ENCODE measurements at places on chromosomes 1 and 21.

DNA sequence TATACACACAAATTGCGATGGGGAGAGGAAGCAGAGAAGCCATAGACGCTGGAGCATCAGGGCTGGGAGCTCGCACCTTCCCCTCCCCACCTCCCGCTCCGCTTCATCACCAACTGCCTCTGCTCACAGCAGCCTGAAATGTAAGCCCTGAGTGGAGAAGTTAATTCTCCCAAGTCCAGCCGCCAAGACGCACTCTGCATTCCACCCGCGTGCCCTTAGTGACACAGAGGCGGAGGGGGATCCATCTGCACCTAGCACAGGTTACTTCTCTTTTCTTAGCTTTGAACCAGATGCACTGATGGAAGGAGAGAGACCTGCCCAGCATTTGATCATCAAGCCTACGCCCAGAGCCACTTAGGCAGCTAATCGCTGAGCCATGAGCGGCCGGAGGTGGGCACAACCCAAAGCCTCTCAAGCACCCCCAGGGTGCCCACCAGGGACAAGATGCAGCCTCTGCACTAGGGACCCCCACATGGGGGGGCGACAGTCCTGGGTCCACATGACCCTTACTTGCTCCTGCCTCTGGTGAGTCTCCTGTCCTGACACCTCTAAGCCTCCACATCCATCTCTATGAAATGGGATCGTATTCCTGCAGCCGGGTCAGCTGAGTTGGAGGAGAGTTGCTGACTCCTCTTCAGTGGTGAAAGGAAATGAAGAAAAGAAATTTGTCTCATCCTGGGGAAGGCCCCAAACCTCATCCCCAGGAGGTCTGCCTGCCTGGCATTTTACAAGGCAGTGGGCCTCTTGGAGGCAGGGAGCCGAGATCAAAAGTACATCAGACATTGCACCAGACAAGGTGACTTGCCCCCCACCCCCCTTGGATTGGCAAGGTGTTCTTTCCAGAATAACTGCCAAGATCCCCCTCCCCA lies 316.2 kb downstream of the MATN1 start:
- no peak for DNase-seq

- DNase-seq: no peak
These were observed 22.2 kb upstream of the HPDL start for GRCh38 chr1:45304311-45305081.

DNA sequence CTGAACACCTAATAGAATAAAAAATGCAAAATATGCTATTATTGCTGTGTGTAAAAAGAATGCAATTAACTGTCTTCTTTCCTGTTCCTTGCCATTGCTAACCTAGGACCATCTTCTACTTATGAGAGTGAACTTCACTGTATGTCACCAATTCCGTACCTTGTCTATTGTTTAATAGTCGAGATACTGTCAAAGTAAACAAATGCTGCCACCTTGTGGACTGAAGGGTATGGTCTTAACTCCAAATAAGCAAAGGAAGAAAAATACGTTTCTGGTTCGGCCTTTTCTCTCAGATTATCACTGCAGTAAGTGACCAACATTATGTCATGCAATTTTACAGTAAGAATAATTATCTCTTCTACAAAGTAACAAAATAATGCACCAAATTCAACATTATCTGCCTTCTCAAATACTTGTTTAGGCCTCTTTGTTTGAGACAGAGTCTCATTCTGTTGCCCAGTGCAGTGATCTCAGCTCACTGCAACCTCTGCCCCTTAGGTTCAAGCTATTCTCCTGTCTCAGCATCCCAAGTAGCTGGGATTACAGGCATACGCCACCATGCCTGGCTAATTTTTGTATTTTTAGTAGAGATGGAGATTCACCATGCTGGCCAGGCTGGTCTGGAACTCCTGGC lies 133.4 kb downstream of the COP1 start:
- DNase-seq: peak; percentile 78

DNA sequence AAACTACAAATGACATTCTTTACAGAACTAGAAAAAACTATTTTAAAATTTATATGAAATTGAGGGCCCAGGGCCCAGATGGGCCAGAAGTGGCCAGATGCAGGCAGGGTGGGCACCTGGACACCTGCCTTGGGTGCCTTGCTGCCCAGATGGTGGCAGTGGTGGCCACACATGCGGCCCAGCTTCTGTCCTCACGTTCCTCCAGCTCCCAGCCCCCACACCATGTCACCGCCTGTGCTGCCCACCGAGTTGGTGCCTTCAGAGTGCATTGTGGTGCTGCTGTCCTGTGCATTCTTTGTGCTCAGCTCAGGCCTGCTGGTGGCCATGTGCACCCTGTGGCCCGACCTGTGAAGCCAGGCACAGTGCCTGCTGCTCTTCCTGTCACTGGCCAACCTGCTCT lies 216.8 kb upstream of the CXADR start:
- DNase-seq: no peak

- peak; percentile 72 for DNase-seq
These were observed 27.7 kb downstream of the CR1L start for GRCh38 chr1:207672522-207673130.

GRCh38 chr1:220841293-220841692 lies 38.0 kb upstream of the HLX start:
- DNase-seq: no peak

DNA sequence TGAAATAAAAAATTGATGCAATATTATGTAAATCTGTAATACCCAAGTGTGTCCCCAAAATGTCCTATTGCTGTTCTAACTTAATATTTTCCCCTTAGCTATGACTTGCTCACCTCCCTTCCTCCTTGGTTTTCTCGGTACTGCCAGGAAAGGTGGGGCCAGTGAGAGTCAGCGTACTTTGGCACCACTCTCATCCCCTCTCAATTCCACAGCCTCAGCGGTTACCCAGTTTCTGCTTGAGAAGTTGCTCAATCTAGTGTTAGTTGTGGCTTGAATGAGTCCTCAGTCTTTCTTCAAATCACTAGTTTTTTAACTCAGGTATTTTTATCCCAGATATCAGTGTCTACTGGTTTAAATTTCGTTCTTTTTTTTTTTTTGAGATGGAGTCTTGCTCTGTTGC lies 32.3 kb downstream of the BCAS2 start:
- no peak for DNase-seq

- no peak for DNase-seq
These were observed 156.8 kb downstream of the ZBTB18 start for GRCh38 chr1:244207935-244208244.

DNA sequence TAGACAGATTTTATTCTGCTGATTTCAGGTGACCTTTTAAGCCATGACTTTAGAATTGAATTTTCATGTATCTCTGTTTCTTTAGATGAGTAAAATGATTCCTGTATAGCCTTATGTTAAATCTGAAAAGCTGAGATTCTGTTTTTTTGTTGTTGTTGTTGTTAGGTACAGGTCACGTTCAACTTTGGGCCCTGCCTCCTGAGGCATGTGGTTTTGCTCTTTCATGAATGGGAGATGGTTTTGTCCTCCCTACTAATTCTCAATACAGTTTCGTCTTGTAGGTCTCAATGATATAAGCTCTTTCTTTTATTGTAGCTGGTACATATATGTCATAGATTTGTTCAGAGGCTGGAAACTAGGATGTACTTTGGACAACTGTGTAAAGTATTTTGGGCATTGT lies 79.6 kb downstream of the CDC14A start:
- DNase-seq: no peak

DNA sequence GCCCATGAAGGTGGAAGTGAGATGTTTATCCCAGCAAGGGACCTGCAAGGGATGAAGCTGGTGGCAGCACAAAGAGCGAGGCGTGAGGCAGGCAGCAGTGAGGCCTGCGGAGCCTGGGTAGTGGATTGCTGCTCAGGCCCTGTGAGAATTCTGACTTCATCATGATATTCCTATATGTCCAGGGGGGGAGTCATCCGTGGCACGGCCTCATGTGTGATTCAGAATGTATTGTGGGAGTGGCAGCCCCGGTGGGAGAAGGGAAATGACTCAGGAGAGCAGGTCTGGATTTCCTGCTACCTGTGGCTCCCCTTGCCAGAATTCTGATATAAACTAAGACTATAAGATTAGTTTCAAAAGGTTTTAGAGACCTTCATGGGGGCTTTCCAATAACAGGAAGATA lies 240.9 kb downstream of the CAMTA1 start:
- DNase-seq: no peak

GRCh38 chr1:21623410-21623961 lies 45.7 kb downstream of the RAP1GAP start:
- DNase-seq: peak; percentile 94

- DNase-seq: no peak
These were observed 139.1 kb upstream of the COA6 start for GRCh38 chr1:234234199-234234598.

- DNase-seq: no peak
These were observed 147.4 kb downstream of the ZNF281 start for GRCh38 chr1:200262326-200262965.

GRCh38 chr1:222240536-222241181 lies 307.2 kb downstream of the HHIPL2 start:
- no peak for DNase-seq

DNA sequence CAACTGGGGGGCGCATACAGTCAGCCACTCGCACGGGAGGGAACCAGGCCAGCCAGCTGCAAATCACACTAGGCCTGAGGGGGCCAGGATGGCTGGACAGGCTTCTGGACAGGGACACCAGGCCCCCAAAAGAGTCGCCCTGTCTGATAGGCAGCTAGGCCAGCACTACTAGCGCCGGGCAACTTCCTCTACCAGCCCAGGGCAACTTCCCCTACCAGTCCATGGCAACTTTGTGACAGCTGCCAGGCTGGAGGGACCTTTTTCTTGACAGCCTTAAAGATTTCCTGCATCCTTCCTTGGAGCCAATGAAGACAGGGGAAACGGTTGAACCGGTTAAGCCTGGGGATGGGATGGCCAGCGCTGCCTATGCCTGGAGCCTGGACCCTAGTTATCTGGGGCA lies 5.1 kb downstream of the IFFO2 start:
- no peak for DNase-seq

DNA sequence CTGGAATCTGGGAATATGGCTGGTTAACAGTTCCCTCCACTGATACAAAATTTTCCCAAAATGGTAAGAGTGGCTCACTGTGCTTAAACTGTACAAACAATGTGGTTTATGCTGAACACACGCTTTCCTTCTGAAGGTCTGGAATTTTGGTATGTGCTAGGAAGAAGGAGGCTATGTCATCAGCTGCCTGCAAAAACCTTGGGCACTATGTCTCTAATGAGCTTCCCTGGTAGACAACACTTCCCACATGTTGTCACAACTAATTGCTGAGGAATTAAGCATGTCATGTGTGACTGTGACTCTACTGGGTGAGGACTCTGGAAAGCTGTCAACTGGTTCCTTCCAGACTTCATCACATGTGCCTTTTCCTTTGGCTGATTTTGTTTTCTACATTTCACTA lies 29.2 kb downstream of the IPP start:
- no peak for DNase-seq

GRCh38 chr1:47555841-47556560 lies 118.2 kb downstream of the FOXD2 start:
- no peak for DNase-seq

GRCh38 chr1:39427374-39427773 lies 64.1 kb upstream of the BMP8A start:
- DNase-seq: no peak

DNA sequence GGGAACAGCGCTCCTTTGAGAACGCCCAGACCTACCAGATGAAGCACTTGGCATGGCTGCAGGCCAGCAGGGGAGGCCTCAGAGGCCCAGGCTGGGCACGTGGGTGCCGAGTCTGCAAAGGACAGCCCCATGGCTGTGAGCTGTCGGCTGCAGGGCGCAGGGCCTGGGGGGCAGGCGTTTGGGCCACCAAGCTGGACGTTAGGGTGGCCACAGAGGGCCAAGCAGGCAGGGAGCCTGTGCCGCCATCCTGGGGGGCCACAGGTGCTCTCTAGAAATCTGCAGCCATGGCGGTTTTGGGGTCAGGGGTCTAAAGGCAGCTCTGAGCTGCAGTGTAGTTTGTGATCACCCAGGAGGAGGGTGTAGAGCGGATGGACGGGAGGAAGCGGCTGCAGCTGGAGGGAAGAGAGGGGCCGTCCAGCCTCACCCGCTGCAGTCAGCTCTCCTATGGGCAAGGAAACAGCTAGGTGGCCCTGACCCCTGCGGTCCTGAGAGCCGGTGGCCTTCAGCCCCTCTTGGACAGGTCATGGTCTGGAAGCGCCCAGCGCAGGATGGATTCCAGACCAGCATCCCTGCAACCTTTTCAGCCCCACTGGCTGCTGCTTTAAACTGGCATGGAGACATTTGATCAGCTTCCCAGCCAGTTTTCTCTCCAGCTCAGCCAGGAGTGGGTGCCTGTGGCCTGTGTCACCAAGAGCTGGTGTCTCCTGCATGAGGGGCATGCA lies 11.0 kb downstream of the IBA57 start:
- DNase-seq: no peak

DNA sequence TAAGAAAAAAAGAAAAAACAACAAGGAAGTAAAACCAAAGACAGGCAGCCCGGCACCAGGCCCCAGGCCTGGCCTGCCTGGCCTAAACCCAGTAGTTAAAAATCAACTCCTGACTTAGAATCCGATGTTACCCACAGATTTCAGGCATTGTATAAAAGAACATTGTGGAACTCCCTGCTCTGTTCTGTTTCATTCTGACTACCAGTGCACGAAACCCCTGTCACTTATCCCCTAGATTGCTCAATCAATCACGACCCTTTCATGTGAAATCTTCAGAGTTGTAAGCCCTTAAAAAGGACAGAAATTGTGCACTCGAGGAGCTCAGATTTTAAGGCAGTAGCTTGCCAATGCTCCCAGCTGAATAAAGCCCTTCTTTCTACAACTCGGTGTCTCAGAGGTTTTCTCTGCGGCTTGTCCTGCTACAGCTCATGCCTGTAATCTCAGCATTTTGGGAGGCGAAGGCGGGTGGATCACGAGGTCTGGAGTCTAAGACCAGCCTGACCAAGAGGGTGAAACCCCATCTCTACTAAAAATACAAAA lies 15.6 kb upstream of the MYOCOS start:
- no peak for DNase-seq

DNA sequence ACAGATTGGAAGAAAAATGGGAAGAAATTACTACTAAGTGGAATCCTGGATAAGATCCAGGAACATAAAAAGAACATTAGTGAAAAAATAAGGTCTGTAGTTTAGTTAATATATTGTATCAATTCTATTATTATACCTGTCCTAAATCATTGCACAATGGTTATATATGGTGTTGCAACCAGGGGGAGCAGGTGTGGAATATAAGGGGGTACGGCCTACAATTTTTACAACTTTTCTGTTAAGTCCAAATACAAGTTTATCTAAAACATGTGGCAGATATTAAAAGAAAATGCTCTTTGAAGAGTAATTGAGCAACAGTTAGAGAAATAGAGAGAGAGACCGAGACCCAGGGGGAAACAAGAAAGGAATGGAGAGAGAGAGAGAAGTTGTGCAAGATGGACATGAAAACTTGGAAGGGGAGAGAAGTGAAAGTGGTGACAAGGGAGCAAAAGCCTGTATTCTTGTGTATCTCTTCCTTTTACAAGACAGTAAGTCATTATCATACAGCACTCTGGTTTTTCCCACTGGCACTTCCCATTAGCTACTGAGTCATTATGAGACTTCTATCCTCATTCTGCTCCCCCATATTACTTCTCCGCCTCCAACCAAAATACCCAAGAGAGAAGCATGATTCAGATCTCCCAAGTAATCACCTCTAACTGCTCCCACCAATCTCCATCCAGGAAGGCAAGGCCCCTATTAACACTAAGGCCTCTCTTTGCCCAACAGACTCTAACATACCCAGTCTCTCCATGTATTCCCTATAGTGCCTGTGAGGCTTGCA lies 22.3 kb upstream of the TRAF3IP3 start:
- no peak for DNase-seq
